ENCODE measurements at places on chromosomes 16 and 17.
A peak's percentile ranks its signal among the peaks of the same experiment; 100 is the strongest.

DNA sequence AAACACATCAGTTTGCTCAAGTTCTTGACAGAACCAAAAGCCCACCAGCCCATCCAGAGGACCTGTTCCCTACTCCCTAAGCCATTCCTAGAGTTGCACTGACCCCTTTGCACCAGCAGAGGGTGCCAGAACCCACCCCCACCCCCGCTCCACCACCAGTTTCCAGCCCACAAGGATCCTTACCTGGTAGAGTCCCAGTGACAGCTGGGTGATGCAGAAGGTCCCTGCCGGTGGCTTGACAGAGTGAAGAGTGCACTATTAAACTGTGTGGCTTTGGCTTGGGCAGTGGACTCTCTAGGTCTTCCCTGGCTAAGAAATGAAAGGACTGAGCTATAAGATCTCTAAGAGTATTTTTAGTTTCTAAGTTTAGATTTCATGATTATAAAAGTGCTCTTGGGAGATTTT, 73.3 kb upstream of the MTMR4 start:
- peak; percentile 33 for DNase-seq

GRCh38 chr16:54688339-54688738, 242.3 kb upstream of the IRX5 start:
- no peak for DNase-seq

DNA sequence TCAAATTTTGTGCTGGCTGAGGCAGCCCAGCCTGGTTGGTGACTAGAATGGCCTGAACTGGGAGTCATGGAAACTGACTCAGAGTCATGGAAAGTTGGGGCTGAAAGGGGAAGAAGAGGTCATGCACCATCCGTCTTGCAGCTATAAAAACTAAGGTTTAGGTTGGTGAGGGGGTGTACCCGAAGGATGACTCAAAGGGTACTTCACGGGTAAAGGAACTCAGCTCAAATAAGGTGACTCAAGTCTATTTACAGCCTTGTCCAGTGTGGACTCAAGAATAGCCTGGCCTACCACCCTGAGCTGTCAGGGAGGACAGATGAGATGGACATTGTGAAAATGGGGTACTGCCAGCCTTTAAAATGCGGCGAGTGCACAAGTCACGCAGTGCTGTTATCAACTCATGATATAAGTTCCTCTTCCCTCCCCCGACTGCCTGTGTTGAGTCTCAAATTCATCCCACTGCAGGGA, 18.6 kb downstream of the CD300LB start:
- peak; percentile 39 for DNase-seq

DNA sequence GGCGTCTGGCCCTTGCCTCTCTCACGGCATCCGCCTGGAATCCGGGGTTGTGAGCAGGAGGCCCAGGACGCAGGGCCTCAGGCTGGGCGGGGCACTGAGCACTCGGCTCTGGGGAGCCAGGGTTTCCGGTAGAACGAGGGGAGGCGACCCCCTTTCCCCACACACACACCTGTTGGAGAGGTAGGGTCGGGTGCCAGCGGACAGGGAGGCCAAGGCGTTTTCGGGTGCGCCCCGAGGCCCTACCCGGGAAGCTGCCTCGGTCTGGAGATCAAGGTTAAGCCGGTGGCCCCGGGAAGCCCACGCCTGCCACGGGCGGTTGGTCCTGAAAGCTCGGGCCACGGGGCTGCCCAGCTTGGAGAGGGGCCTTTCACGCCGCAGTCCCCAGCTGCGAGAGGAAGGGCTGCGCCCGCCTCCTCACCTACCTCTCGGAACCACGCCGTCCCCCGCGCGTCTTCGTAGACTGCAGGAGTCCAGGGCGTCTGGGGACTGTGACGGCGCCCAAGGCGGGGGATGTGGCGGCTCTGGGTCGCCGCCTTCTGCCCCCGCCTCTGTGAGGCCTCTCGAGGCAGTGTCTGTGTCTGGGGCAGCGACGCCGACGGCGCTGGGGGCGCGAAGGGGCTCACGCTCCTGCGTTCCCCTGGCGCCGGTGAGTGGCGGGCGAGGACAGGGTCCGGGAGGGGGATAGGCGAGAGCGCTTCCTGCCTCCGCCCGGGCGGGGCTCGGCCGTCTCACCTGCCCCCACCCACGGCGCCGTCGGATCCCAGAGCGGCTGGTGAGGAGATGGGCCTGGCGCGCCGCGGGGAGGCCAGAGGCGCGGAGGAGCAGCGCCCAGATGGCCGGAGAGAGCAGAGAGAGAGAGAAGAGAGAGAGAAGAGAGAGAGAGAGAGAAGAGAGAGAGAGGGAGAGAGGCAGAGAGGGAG, 20.3 kb upstream of the HOXB9 start:
- no peak for DNase-seq

- no peak for DNase-seq
These were observed 72.7 kb downstream of the OMG start for GRCh38 chr17:31224366-31224765.

- DNase-seq: no peak
These were observed 251.7 kb upstream of the IRX3 start for GRCh38 chr16:54538276-54538675.

DNA sequence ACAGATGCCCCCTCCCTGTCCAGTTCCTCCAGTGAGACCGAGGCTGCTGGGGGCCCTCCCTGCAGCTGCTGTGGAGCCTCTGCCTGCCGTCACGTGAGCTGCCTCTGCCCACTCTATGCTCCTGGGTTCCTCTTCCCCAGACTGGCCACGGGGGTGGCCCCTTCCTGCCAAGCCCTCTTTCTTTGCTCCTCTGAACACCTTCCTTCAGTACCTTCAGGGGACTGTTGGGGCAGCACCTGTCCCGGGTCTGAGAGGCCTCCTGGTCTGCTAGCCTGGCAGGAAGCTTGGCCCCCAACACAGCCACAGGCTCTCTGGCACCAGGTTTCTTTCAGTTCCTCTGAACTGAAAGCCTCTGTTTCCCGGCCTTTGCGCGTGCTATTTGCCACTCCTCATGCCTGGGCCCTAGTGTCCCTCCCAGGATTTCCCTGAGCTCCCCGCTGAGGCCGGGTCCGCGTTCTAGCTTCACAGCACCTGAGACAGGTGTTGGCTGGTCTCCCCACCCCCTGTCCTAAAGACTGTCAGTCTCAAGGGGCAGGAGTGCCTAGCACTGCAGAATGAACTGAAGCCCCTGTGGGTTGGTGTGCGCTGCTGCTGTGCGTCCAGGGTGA, 6.6 kb upstream of the ATP6V0C start:
- DNase-seq: no peak

- no peak for DNase-seq
These were observed 16.9 kb upstream of the CYTH1 start for GRCh38 chr17:78798695-78799559.

DNA sequence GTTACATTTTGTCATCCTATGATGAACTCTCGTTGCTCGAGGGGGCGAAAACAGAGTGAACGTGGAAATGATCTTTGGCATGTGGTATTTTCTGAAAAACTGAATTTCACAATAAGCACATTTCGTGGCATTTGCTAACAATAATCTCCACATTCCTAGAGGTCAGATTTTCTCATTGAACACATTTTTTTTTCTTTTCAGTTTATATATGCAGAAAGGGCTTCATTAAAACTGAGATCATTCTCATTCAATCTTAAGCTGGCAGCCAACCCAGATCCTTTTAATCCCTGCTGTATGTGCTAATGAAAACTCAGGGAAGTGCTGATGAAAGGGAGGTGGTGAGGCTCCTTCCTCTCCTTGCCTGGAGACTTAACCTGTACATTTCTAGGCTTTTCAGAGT, 52.6 kb downstream of the PRKCA start:
- no peak for DNase-seq

GRCh38 chr16:15523092-15523541, 88.7 kb downstream of the BMERB1 start:
- DNase-seq: no peak

DNA sequence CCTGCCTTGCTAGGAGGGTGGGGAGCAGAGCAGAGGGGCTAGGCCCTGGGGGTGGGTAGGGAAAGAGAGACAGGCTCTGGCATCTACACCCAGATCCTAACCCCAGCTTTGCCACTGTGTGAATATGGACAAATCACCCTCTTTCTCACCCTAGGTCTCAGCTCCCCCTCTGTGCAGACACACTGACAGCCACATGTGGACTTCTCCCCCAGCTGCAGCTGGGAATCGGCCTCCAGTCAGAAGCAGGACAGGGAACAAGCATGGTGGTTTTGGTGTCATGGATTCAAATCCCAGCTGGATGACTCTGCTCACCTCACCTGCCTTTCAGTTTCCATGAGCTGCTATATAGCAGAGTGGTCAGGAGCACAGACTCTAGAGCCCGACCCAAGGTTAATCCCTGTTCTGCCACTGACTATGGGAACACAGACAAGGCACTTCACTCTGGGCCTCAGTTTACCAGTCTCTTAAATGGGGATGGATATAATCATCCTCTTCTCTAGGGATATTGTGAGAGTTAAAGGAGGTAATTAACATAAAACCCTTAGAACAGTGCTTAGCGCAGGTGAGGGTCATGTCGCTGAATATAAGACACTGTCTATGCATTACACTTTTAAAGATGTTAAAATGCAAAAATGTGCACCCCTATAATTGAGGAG, 26.2 kb upstream of the MAP3K14 start:
- DNase-seq: no peak

GRCh38 chr17:38740806-38741205, 7.3 kb downstream of the PCGF2 start:
- DNase-seq: no peak

DNA sequence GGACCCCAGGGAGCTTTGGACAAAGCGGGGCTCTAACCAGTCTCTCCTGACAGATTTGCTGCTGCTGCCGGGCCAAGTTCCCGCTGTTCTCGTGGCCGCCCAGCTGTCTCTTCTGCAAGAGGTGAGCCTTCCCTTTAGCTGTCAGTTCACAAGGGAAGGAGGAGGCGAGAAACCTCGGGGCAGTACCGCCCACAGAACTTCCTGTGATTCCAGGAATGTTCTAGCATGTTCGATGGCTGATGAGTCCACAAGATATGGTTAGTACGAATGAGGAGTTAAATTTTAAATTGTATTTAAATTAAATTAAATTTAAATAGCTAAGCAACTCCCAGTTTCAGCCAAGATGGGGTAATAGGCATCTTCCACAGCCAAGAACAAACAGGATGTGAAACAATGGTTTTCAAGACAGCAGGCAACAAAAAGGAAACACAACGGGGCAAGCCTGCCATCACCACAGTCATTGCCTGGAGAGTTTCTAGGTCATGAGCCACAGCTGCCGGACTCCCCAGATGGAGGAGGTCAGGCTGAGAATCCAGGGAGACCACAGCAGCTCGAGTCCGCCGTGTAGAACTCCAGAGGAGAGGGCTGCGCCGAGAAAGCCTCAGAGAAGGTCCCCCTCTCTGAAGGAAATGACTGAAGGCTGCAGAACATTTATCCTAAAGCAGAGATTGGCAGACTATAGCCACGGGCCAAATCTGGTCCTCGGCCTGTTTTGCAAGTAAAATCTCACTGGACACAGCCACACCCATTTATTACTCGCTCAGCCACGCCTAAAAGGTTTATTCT, 9.5 kb upstream of the TCF25 start:
- no peak for DNase-seq

DNA sequence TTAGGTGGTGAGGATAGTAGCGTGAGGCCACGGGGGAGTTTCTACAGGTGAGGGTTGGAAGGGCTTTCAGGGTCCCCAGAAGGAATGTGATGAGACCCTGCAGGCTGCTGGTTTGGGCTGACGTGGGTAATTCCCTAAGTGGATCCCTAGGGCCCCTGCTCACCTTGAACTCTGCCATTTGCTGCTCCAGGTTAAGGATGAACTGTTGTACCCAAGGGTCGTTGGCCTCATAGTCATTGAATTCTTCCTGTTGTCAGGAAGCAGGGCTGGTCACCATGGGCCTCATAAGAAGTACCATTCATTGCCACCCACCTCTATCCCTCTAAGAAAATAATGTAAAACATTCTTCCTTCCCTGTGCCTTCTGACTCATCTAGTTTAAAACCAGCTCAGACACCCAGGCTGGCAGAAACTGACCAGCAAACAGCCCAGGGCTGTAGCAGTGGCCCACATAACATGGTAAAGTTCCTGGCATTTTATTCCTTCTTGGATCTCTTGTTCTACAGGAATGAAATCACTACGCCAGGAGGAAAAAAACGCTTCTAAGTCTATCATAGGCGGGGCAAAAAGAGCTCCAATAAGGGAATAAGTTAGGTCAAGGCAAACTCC, 27.6 kb downstream of the FCSK start:
- no peak for DNase-seq

DNA sequence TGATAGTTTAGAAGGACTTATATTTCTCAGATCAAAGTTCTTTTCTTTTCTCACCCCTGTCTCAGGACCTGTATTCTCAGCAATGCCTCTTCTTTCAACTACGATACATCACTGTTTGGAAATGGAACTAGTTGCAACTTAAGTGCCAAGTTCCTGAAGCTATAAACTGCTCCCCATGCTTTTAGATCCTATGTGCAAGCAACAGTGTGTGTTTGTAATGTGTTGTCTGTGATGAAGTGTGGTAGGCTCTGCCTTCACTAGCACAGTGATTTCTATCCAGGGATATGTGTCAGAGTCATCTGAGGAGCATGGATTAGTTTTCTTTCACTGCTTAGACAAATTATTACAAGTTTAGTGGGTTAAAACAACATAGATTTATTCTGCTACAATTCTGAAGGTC, 18.4 kb downstream of the ZP2 start:
- DNase-seq: no peak

DNA sequence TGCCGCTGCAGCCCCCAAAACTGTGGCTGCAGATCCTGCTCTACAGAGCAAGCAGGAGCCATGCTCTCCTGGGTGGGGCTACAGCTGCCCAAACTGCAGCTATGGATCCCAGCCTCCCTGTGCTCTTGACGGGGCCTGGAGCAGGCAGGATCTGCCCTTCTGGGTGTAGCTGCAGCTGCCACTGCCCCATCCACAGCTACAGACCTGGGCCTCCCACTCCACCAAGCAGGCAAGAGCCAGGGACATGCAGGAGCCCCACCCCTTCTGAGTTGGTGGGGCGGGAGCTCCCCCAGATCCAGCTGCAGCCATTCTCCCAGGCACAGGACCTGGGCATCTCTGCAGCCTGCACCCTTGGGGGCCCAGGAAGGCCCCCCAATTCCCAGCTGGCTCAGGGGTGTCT, 551.2 kb upstream of the CA10 start:
- DNase-seq: no peak

DNA sequence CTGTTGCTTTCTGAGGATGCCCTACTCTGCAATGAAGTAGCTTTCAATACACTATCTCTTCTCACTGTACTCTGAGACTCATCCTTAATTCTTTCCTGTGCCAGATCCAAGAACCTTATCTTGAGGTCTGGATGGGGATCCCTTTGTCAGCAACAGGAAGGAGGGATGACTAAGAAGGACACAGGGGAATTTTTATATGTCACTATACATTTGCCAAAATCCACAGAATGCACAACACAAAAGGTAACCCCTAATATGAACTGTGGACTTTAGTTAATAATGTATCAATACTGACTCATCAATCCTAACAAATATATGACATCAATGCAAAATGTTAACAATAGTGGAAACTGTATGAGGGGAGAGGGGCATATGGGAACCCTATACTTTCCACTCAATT, 4.7 kb upstream of the RBBP6 start:
- DNase-seq: no peak

GRCh38 chr17:46117850-46118696, 75.2 kb downstream of the KANSL1 start:
- no peak for DNase-seq

- DNase-seq: peak; percentile 32
These were observed 245.7 kb downstream of the PRKCA start for GRCh38 chr17:66548158-66548557.

GRCh38 chr16:22673421-22673831, 140.5 kb upstream of the HS3ST2 start:
- DNase-seq: no peak

Measured in stimulated activated CD8-positive, alpha-beta memory T cell treated with anti-CD3 and anti-CD28 coated beads, Interleukin-7, amount 100 ng/mL, for 48 hours (primary cell).